Urinary bladder (tissue), 4 donors: ENCODE measurements at places on chromosomes 6 and 20. TPM values are rescaled to one million over a fixed set of nuclear protein-coding genes. Genes with fewer than 3 reads are reported as not detected.

The C20orf144 gene
- polyA plus RNA-seq = 0.03 TPM

The PLEKHG1 gene
- polyA plus RNA-seq = 6.9 TPM

The XKR7 gene
- polyA plus RNA-seq = 0.03 TPM

The IL17A gene
- not detected for polyA plus RNA-seq

The PGK2 gene
- not detected for polyA plus RNA-seq

The WFDC5 gene
- polyA plus RNA-seq = 0.27 TPM

The MROH8 gene
- 1.8 TPM for polyA plus RNA-seq

The MAP3K4 gene
- polyA plus RNA-seq = 12.3 TPM

The LAMA4 gene
- polyA plus RNA-seq = 101 TPM

The CLDN20 gene
- 0.06 TPM for polyA plus RNA-seq

The PBX2 gene
- 62.2 TPM for polyA plus RNA-seq

The SNRNP48 gene
- 11.0 TPM for polyA plus RNA-seq

The HLA-DRA gene
- 272 TPM for polyA plus RNA-seq

The FYN gene
- polyA plus RNA-seq = 91.5 TPM

The RBBP8NL gene
- polyA plus RNA-seq = 1.1 TPM

The MRAP2 gene
- polyA plus RNA-seq = 0.92 TPM

The SLC18B1 gene
- 5.2 TPM for polyA plus RNA-seq

The CAP2 gene
- polyA plus RNA-seq = 34.3 TPM

The RBPJL gene
- polyA plus RNA-seq = not detected

The RBM24 gene
- 22.4 TPM for polyA plus RNA-seq

The HRH3 gene
- 0.10 TPM for polyA plus RNA-seq

The CAGE1 gene
- not detected for polyA plus RNA-seq

The TEAD3 gene
- polyA plus RNA-seq = 126 TPM

The MBOAT1 gene
- 9.2 TPM for polyA plus RNA-seq

The UBE2C gene
- 2.2 TPM for polyA plus RNA-seq

The ULBP1 gene
- 0.03 TPM for polyA plus RNA-seq

The GRIK2 gene
- 1.7 TPM for polyA plus RNA-seq

The LHFPL5 gene
- polyA plus RNA-seq = not detected

The PRKN gene
- polyA plus RNA-seq = 3.5 TPM

The NANP gene
- polyA plus RNA-seq = 2.5 TPM

The GNMT gene
- 0.52 TPM for polyA plus RNA-seq

The PAX1 gene
- not detected for polyA plus RNA-seq

The RIPOR3 gene
- polyA plus RNA-seq = 15.0 TPM

The ZNF831 gene
- polyA plus RNA-seq = 0.18 TPM

The PNPLA1 gene
- 0.13 TPM for polyA plus RNA-seq

The MAN1A1 gene
- 98.6 TPM for polyA plus RNA-seq

The ANKRD60 gene
- polyA plus RNA-seq = not detected

The ZNF512B gene
- polyA plus RNA-seq = 13.8 TPM

The IRF4 gene
- 0.30 TPM for polyA plus RNA-seq

The LRFN2 gene
- polyA plus RNA-seq = 0.04 TPM

The GTSF1L gene
- polyA plus RNA-seq = not detected

The KCNK15 gene
- polyA plus RNA-seq = 0.67 TPM

The BACH2 gene
- polyA plus RNA-seq = 0.90 TPM

The GLO1 gene
- 67.9 TPM for polyA plus RNA-seq

The ELMO2 gene
- 31.2 TPM for polyA plus RNA-seq

The DNPH1 gene
- polyA plus RNA-seq = 108 TPM

The C6orf89 gene
- 42.2 TPM for polyA plus RNA-seq

The FAM209A gene
- 0.15 TPM for polyA plus RNA-seq

The LST1 gene
- polyA plus RNA-seq = 10.6 TPM

The EMILIN3 gene
- polyA plus RNA-seq = 2.1 TPM

The TUBB2B gene
- polyA plus RNA-seq = 22.4 TPM
